Inflammatory macrophage treated with lipopolysaccharide for 4 hours (primary cell): ENCODE measurements at places on chromosomes 7 and 10.

DNA sequence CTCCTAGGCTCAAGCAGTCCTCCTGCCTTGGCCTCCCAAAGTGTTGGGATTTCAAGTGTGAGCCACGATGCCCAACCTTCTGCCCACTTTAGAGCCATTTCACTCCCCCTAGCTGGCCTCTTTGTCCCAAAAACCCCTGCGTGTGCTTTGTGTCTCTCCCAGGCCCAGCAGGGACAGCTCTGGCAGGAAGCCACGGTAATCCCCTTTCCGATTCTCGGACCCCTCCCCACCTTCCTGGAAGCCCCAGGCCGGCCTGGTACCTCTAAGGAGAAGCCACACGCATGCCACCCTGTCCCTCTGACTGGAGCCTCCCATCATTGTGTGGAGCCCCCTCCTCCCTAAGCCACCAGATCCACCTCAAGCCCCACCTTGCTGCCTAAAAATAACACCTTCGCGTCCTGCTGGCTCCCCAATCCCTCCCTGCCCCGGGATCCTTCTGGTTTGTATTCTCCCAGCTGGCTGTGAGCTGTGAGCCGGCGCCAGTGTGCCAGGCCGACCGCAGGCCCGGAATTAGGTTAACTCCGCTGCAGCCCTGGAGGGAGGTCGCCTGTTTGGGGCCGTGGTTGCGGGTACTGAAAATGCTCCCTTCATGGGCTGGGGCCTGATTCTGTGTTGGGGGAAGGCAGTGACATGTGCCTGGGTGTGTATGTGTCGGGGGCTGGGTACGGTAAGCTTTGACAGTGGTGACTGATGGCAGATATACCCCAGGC is 16.4 kb upstream of the SRRM3 start:
- DNase-seq, result no peak

DNA sequence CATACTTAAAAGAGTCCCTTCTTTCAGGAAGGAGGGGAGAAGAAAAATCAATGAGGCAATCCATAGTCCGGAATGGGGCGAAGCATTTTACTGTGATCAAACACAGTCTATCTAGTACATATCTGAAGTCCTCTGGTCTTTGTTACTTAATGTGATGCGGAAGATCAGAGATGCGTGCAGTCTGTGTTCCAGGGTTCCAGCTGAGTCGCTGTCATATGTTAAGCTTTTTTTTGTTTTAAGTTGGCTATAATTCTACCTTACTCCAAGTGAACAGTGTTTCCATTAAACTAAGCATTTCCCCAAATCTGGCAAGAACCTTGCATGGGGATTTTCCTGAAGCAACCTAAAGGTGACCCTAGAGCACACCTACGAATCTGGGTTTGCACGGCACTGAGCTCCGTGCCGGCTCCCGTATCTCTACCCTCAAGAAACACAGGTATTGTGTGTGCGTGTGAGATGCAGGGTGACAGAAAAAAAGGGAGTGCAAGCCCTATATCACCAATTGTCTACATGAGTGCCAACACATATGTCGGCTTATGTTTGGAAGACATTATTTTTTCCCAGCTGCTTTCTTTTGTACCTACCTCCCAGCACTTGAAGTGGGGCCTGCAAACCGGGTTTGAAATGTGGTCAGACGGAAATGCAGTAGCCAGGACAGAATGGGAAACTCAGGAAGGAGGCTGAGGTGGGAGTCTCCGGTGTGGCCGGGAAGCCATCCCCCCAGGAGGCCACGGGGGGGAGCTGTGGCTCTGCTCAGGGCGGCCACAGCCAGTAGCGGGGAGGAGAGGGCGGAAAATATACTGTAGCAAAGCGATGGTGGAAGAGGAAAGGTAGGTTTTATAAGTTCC is 435.8 kb upstream of the MGMT start:
- DNase-seq, result peak; percentile 24

- DNase-seq, result no peak
Measured at GRCh38 chr7:109259151-109259550, 689.5 kb downstream of the DNAJB9 start.

DNA sequence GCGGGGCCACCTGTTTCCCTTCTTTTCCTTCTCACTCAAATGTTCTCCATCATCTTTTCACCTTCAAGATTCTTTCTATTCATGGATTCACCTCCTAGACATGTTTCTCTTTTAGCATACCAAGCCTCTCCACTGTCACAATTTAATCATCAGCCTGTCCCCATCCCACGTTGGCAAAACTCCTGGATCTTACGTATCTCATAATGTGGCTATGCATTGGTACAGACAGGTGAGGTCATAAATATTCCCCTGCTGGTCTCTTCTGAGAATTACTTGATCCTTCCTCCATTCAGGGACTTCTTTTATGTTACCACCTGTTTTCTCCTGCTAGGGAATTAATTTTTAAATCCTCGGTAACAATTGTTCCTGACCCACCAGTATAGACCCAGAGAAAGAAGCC is 262.6 kb upstream of the NEBL start:
- DNase-seq, result no peak

GRCh38 chr10:31773749-31774298 is 154.8 kb downstream of the ARHGAP12 start:
- no peak for DNase-seq

DNA sequence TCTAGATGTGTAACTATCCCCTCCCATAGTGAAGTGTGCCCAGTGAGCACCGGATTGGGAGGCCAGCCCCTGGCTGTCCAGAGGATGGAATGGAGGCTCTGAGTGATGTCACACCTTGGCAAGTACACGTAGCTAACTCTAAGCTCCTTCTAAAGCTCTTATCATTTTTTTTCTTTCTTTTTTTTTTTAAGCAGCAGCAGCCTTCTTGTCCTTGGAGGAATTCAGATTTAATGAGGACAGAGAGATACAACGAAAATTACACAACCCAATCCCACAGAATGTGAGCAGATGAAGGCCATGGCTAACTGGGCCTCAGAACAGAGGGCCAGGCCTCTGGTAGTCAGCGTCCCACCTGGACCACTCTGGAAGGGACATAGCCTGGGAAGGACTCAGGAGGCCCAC is 11.3 kb downstream of the TNS3 start:
- DNase-seq, result no peak

DNA sequence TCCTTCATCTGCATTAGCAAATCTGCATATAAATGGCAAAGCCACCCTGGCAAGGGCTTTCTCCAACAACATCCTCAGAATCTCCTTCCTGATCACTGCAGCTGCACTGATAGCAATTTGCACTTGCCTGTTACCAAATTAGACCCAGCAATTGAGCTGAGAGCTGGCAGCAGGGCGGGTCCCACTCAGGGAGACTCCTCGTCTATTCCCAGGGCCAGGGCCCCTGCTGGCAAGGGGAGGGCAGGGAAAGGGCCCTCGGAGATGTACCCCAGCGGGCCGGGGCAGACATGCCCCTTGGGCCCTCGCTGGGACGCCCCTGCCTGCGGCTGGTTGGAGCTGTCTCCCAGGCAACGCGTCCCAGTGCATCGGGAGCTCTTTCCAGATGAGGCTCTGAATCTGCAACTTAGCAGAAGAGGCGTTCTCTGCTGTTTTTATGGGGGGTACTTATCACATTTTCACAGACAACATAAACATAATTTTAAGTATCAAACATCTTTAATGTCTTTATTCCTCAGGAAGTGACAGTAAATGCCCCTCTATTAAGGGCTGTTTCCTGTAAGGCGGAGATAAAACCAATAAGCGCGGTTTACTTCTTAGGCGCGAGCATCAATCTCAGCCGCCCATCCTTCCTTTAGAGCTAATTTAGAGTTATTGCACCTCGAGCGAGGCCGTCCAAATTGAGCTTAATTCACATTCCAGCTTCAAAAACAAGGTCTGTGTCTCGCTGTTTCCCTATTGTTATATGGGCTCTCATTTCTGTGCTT is 249.0 kb upstream of the PPP2R2D start:
- no peak for DNase-seq

GRCh38 chr7:116933465-116933864 is 19.8 kb upstream of the ST7 start:
- no peak for DNase-seq

DNA sequence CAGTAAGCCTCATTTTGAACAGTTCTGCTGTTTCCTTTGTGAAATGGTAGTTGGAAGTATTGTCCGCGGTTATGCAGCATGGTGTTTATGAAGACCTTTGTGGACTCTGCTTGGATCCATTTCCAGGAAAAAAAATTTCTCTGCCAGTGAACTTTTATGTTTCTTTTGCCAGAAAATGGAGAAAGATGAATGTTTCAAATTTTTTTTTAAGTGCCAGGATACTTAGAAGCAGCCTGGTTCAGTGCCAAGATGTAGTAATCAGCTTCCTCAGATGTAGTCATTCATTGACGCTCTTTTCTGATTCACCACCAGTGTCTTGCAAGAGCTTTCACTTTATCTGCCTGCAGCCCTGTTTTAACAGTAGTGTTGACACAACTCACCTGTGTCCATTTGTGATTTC is 258.2 kb downstream of the SDK1 start:
- DNase-seq, result peak; percentile 3

DNA sequence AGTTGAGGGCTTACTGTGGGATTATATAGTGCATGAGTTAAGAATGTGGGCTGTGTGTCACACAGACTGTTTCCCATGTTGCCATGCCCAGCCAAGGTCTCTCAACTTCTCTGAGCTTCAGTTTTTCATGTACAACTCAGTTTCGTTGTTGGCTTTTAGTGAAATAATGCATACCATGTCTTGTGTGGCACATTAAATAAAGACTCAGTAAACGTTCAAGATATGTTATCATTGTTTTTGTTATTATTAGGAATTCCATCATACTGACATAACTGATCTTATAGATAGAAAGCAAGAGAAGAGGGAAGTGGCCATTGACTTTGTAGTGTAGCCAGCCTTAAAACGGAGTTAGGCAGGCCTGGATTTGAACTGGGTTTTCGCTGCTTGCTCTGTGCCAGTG is 2.9 kb downstream of the CDK14 start:
- DNase-seq, result peak; percentile 33

DNA sequence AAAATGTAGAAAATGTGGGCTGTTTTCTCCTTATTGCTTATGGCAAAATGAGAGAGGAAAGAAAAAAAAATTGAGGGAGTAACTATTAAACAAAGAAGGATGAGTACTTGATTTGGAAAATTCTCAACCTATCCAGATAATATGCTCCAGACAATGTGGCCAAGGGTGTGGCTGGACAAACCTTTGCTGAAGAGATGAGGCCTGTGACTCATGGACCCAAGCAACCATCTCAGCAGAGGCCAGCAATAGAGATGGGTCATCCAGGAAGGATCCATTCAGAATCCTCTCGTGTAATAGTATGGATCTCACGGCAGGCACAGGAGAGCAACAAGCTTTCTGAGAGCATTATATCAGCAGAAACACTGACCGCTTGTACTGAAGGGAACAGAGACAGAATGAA is 120.3 kb upstream of the CELF2 start:
- no peak for DNase-seq

DNA sequence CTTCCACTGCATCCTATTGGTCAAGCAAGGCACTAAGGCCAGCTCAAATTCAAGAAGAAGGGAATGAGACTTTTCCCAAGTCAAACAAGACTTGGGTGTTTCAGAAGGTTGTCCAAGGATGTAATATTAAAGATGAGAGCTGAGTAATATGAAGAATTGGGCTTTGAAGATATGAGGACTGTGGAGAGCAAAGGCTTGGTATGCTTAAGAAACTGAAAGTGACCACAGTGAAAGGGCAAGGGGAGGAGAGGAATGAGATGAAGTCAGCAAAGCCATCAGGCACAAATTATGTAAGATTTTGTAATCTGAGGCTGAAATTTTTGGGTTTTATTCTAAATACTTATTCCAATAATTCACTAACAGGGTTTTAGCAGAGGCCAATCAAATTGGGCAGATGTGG is 38.6 kb upstream of the NPY start:
- DNase-seq, result no peak

DNA sequence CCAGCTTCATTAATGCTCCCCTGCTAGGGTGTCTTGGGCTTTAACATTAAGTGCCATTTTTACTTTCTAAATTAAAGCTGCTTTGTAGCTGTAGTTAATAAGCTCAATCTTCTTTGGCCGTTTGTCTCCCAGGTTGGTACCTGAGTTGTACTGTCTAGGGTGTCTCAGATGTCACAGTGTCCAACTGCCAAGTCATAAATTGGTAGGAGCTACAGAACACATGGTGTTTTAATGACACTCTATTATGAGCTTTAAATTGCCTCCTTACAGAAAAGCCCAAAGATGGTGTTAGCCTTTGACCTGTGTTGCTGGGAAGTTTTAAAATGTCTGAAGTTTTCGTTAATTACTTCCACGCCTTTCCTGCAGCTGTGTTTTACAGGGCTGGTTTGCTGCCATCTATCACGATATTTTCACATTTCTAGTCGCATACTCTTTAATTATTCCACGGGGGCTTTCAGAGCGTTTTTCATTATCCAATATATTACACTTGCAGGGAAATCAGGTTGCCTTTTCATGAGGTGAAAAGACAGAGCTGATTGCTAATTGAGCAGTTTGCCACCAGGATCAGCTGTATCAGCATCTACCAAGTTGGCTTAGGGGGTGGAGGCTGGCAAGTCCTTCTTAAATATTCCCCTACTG is 247.8 kb upstream of the PLPP4 start:
- DNase-seq, result no peak

DNA sequence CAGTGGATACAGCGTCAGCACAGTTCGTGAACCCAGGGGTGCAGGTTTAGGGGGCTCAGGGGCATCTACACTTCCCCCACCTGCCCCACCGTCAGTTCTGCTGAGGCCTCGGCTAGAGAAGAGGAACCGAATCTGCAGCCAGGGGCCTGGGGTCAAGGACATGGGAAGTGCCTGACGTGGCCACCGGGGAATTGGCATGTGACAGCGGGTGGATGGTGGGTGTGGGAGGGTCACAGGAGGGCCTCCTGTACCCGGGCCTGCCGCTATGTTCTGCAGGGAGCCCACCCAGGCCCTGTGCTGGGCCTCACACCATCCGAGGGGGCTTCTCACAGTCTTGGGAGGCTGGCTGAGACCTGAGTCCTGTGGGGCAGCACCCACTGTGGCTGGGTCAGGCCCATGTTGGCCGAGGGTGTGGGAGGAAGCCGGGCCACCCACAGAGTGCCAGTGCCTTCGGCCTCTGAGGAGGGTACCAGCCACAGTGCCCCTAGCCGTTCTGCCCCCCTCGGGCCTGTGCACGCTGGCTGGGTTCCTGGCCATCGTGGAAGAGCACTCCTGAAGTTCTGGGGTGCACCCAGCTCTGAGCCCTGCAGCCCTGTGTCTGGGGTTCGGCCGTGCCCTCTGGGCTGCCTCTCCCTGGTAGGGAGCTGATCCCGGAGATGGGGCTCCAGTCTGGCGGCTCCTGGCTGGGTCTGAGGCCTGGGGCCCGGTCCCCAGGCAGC is 5.9 kb downstream of the TTYH3 start:
- peak; percentile 93 for DNase-seq
